ENCODE measurements at places on chromosomes 7 and 10.

DNA sequence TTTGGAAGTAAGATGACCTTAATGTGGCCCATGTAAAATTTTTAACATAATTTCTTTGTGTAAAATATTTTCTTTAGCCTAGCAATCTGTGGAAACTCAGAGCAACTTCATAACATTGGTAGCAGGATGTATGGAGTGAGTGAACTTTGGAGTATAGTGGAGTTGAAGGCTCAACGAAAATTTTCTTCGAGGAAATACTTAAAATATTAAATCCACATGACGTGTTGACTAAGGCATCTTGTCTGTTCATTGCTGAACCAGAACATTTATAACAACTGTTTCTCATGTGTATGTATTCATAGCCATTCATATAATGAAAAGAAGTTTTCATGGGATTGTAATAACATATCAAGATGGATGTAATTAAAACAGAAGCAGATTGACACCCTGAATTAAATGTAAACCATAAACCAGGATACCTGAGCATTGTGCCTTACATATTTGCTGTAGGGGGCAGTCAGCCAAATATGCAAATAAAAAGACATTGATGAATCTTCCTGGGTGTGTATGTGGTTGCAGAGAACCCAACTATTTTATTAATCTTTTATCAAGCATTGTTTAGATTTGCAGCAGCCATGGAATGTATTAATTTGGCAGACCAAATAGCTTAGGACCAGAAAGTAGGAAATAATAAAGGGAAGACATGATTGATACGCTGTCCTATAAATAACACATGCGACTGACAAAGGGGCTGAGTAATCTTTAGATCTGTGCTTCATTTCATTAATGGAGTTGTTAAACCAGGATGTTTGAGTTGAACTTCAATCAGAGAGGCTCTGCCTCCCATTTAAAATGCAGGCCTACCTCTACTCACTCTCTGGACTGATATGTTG, 11.5 kb downstream of the AUTS2 start:
- no peaks in the 10 kb centered on the region for H3K36me3 ChIP-seq
- H3K4me1 ChIP-seq, result no peaks in the 10 kb centered on the region
- H3K4me3 ChIP-seq, result no peak overlapping the region
- H3K27ac ChIP-seq, result no peak overlapping the region

DNA sequence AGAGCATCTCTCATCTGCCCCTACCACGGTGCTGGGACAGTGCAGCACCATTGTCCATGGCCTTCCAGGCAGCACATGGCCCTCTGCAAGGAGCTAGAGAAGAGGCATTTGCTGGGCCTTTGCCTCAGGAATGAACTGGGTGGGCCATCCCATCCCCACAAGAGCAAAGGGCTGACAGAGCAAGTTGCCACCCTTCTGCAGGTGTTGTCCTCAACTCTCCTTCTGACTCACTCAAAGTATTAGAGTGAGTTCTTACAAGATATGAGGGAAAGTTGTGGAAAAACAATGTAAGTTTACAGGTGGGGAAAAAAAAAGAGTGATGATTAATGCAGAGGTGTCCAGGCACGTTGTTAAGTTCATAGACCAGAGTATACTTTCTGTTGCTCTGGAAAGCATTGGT, 261.2 kb downstream of the SKIDA1 start:
- H3K4me3 ChIP-seq, result no peak overlapping the region
- DNase-seq, result no peak
- no peak overlapping the region for H3K27ac ChIP-seq
- H3K27me3 ChIP-seq, result peaks cover 18% of the 10 kb centered on the region
- H3K36me3 ChIP-seq, result no peaks in the 10 kb centered on the region
- H3K4me1 ChIP-seq, result peaks cover 17% of the 10 kb centered on the region

- H3K27ac ChIP-seq, result peak overlapping the region; percentile 87
- peaks cover 94% of the 10 kb centered on the region for H3K4me1 ChIP-seq
- H3K4me3 ChIP-seq, result peak overlapping the region; percentile 70
- no peaks in the 10 kb centered on the region for H3K36me3 ChIP-seq
- H3K27me3 ChIP-seq, result no peaks in the 10 kb centered on the region
- no peak for DNase-seq
These were observed 114.8 kb downstream of the JAZF1 start for GRCh38 chr7:28065721-28066285.

GRCh38 chr7:49670991-49671390, 102.4 kb upstream of the VWC2 start:
- H3K36me3 ChIP-seq, result peaks cover 7% of the 10 kb centered on the region
- no peak overlapping the region for H3K27ac ChIP-seq
- no peak for DNase-seq
- peaks cover 2% of the 10 kb centered on the region for H3K27me3 ChIP-seq
- no peak overlapping the region for H3K4me3 ChIP-seq

- peaks cover 4% of the 10 kb centered on the region for H3K4me1 ChIP-seq
- H3K27me3 ChIP-seq, result no peaks in the 10 kb centered on the region
- H3K27ac ChIP-seq, result no peak overlapping the region
- DNase-seq, result no peak
- H3K36me3 ChIP-seq, result peaks cover 46% of the 10 kb centered on the region
These were observed 36.2 kb downstream of the HERPUD2 start for GRCh38 chr7:35658606-35659201.

- no peak for DNase-seq
- H3K4me1 ChIP-seq, result peaks cover 37% of the 10 kb centered on the region
- no peak overlapping the region for H3K27ac ChIP-seq
- no peaks in the 10 kb centered on the region for H3K27me3 ChIP-seq
- H3K36me3 ChIP-seq, result peaks cover 8% of the 10 kb centered on the region
These were observed 384.4 kb downstream of the PARD3 start for GRCh38 chr10:34430685-34431084.

GRCh38 chr7:96737545-96738050, 28.0 kb upstream of the SEM1 start:
- DNase-seq, result no peak
- H3K4me1 ChIP-seq, result no peaks in the 10 kb centered on the region
- H3K27ac ChIP-seq, result no peak overlapping the region
- H3K4me3 ChIP-seq, result no peak overlapping the region
- no peaks in the 10 kb centered on the region for H3K36me3 ChIP-seq

- no peaks in the 10 kb centered on the region for H3K27me3 ChIP-seq
- H3K27ac ChIP-seq, result no peak overlapping the region
- no peaks in the 10 kb centered on the region for H3K4me1 ChIP-seq
- no peak overlapping the region for H3K4me3 ChIP-seq
These were observed 33.1 kb downstream of the GLRX3 start for GRCh38 chr10:130169136-130169859.

DNA sequence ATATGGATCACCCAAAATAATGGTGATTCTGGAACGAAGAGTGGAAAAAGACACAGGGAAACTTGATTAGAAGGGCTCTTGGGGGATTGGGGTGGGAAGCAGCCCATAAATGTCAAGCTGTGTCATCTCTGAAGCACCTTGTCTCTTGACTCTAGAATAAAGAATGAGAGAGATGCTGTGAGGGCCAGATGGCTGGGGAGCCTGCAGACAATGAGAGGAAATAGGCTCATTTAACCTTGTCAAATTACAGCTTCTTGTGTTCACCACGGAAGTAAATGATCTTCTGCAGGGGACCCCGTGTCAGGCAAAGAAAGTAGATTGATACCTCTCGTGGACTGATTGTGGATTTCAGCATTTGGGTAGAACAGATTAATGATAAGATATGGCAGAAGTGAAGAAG, 159.3 kb downstream of the ST7 start:
- H3K4me3 ChIP-seq, result no peak overlapping the region

DNA sequence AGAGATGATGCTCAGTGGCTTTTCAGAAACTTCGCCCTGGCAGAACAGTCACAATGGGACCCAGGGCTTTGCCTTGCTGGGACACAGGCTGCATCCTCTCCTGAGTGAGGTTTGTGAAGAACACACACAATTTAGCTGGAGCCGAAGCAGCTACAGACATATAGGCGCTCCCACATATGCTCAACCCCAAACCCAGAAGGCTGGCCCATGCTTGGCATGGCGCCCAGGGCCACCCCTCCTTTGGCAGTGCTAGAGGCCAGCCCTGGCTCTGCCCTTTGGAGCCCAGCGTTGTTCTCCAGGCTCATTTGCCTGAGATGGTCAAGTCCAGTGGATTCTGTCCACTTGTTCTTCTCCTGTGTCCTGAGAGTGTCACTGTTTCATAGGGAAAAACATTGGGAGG, 94.4 kb downstream of the WDFY4 start:
- H3K4me1 ChIP-seq, result no peaks in the 10 kb centered on the region
- H3K36me3 ChIP-seq, result no peaks in the 10 kb centered on the region
- peaks cover 26% of the 10 kb centered on the region for H3K27me3 ChIP-seq
- no peak for DNase-seq
- H3K27ac ChIP-seq, result no peak overlapping the region
- no peak overlapping the region for H3K4me3 ChIP-seq

GRCh38 chr10:33800545-33800944, 466.1 kb upstream of the NRP1 start:
- H3K36me3 ChIP-seq, result no peaks in the 10 kb centered on the region
- peaks cover 9% of the 10 kb centered on the region for H3K27me3 ChIP-seq
- peaks cover 40% of the 10 kb centered on the region for H3K4me1 ChIP-seq
- peak; percentile 16 for DNase-seq

- H3K27me3 ChIP-seq, result no peaks in the 10 kb centered on the region
- H3K36me3 ChIP-seq, result peaks cover 4% of the 10 kb centered on the region
- H3K4me1 ChIP-seq, result no peaks in the 10 kb centered on the region
- H3K27ac ChIP-seq, result no peak overlapping the region
- no peak overlapping the region for H3K4me3 ChIP-seq
These were observed 483.1 kb upstream of the CNTNAP2 start for GRCh38 chr7:145633513-145633912.

DNA sequence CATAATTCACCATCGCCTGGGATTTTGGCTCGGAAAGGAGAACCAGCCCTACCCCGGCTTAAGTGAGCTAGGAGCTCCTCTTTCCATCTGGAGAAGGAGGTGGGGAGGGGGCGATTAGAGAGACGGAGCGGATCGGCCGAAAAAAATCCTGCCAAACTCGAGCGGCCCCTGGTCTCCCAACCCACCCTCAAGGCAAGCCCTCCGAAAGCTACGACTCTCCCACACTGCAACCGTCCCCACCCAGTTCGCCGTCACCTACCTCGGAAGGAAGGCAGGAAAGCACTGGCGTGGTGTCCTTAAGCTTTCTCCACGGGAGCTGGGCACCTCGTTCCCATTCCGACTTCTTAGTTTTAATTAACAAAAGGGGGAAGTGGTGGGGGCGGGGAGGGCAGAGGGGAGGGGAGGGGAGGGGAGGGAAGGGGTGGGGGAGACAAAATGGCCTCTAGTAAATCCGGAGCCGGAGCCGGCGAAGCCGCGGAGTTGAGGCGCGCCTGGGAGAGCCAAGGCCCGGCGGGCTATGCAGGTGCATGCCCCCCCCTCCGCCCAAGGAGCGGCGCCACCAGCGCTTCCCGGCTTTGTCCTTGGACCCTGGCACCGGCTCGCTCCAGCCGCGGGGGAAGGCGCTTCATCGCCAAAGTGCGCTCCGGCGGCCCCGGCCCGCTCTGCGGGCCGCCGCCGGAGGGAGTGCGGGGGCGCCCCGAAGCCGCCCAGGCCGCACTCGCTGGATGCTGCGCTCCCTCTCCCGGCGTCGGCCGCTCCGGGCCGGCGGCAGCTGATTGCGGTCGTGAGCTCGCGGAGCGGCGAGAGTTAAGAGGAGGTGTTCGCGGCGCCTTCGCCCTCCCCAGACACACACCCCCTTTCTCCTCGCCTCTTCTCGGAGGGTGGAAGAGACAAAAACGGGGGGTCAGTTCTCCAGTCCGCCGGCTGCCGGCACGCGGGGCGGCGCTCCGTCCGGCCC, at the start of gene LRRC4:
LRRC4 (minus strand) TSS at position 784 of the 958 bp plus-strand sequence. CDS start 797 bp downstream, outside the sequence.
- peak; percentile 34 for DNase-seq
- H3K4me3 ChIP-seq, result peak within 1 kb of the TSS; percentile 84
- H3K27ac ChIP-seq, result peak within 1 kb of the TSS; percentile 79
- H3K36me3 ChIP-seq, result peaks cover 10% of the 10 kb centered on the region
- H3K4me1 ChIP-seq, result peaks cover 29% of the 10 kb centered on the region

DNA sequence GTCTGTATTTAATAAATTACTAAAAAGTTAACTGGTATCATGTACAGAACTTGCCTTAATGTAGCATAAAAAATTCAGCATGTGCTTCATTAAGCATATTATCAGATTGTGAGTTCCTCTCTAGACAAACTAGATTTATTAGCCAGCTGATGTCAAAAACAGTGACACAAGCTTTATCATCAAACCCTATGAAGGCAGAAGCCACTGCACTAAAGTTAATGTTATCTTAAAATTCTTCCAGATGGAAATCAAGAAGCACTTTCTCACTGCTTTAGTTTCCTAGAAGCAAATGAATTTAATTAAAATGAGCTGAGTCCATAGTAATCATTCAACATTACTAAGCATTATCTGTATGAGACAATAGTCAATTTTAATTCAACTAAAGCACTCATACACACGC, 96.4 kb downstream of the ARHGAP12 start:
- no peak for DNase-seq
- H3K27me3 ChIP-seq, result no peaks in the 10 kb centered on the region
- no peaks in the 10 kb centered on the region for H3K36me3 ChIP-seq
- H3K4me3 ChIP-seq, result no peak overlapping the region

- no peak overlapping the region for H3K27ac ChIP-seq
- H3K4me3 ChIP-seq, result no peak overlapping the region
- no peaks in the 10 kb centered on the region for H3K4me1 ChIP-seq
- DNase-seq, result no peak
These were observed 71.5 kb upstream of the NOBOX start for GRCh38 chr7:144474800-144475615.

- H3K36me3 ChIP-seq, result no peaks in the 10 kb centered on the region
- no peak overlapping the region for H3K27ac ChIP-seq
- no peaks in the 10 kb centered on the region for H3K4me1 ChIP-seq
- no peaks in the 10 kb centered on the region for H3K27me3 ChIP-seq
These were observed 125.1 kb downstream of the SFMBT2 start for GRCh38 chr10:7285522-7286322.

DNA sequence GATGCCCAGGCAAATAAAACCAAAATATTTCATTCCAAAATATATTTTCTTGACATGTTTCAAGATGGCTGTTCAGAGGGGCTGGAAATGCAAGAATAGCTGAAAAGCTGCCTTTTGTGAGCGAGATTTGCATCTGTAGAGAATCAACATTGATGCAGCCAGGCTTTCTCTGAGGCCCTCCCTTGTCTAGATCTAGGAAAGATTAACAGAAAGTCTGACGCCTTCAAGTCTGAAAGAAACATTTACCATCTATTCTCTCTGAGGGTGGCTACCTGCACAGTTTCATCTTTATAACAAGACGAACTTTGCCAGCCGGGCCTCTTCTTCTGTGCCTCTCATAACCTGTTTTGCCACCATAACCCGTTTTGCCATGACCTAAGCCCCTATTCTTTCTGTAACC, 170.2 kb downstream of the AKR1D1 start:
- H3K36me3 ChIP-seq, result peaks cover 7% of the 10 kb centered on the region
- H3K4me1 ChIP-seq, result peaks cover 30% of the 10 kb centered on the region
- no peaks in the 10 kb centered on the region for H3K27me3 ChIP-seq
- H3K4me3 ChIP-seq, result no peak overlapping the region
- DNase-seq, result no peak

DNA sequence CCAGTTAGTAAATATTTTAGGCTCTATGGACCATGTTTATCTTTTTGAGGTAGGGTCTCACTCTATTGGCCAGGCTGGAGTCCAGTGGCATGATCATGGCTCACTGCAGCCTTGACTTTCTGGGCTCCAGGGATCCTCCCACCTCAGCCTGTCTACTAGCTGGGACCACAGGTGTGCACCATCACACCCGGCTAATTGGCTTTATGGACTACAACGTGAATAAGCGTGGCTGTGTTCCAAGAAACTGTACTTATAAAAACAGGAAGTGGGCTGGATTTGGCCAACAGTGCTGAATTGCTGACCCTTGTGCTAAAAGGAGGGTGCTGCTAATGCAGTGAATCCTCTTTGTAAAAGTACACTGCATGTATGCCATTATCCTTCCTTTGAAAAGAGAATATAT, 111.7 kb upstream of the CDK13 start:
- H3K27me3 ChIP-seq, result peaks cover 35% of the 10 kb centered on the region
- no peak overlapping the region for H3K4me3 ChIP-seq
- H3K36me3 ChIP-seq, result no peaks in the 10 kb centered on the region
- no peaks in the 10 kb centered on the region for H3K4me1 ChIP-seq
- H3K27ac ChIP-seq, result no peak overlapping the region

- peaks cover 67% of the 10 kb centered on the region for H3K27me3 ChIP-seq
- no peak overlapping the region for H3K4me3 ChIP-seq
- H3K36me3 ChIP-seq, result no peaks in the 10 kb centered on the region
- H3K4me1 ChIP-seq, result peaks cover 11% of the 10 kb centered on the region
- no peak for DNase-seq
These were observed 6.3 kb downstream of the FGF8 start for GRCh38 chr10:101769541-101770180.

All from HFFc6 (cell line).